ENCODE measurements at places on chromosomes 1 and 21.
A peak's percentile ranks its signal among the peaks of the same experiment; 100 is the strongest.

GRCh38 chr1:222967466-222968240, 152.8 kb downstream of the DISP1 start:
- DNase-seq: no peak

- DNase-seq: no peak
These were observed 1656.0 kb downstream of the MRPL39 start for GRCh38 chr21:23951251-23951650.

GRCh38 chr1:168081373-168082007, 55.2 kb downstream of the GPR161 start:
- no peak for DNase-seq

GRCh38 chr1:8992936-8993687, 33.1 kb downstream of the SLC2A7 start:
- DNase-seq: no peak

GRCh38 chr1:33930346-33931110, 66.6 kb downstream of the HMGB4 start:
- no peak for DNase-seq

DNA sequence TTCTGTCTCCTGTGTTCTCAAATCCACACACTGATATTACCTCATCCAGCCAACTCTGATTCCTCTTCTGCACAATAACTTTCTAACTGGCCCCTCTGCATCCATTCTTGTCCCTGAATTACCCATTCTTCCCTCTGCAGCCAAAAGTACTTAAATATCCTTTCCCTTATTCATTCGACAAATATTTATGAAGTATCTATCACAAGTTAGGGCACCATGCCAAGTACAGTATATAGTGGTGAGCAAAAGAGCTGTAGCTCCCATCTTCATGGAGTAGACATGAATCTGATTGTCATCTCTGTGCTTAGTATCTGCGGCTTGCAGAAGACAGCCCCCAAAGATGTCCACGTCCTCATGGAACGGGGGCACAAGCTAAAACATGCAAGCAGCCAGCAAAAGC, 316.8 kb downstream of the SETD4 start:
- DNase-seq: no peak

GRCh38 chr1:174799136-174799479, 200.6 kb upstream of the CACYBP start:
- DNase-seq: no peak

- DNase-seq: peak; percentile 70
These were observed at the start of gene RAB3B for GRCh38 chr1:51990478-51990965. RAB3B (minus strand) TSS chr1:51990700; CDS start chr1:51977117, 13,583 bp downstream.

DNA sequence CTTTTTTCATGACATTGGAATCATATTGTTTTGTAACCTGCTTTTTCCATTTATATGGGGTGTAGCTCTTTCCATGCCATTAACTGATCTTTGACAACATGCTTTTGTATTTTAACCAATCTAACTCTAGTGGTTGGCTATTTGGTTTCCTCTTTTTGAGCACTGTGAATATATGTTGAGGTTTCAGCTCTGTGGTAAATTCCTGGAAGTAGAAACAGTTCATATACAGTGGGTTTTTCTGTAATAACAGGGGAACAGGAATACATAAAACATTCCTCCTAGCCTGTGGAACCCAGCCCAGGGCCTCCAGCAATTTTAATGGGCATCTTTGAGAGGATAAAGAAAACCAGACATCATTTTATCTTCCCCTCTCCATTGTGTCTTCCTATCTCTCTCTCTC, 17.4 kb downstream of the AZIN2 start:
- no peak for DNase-seq

DNA sequence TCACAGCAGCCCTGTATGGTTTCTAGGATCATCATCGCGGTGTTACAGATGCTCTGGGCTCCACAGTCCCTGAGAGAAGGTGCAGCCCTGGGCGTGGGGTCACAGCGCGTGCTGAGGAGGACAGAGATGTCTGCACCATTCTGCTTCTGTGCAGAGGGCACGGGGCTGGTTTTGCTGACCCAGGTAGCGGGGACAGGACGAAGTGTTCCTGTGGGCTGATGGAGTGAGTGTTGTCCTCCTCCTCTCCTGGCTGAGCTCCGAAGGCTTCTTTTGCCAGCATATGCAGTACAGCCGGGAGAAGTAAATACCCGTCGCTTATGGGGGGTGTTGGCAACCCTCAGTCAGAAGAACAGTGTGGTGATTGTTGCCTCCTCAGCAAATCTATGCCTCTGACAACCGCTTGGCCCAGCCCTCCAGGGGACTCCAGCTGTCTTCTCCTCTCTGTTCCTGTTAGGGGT, 101.5 kb downstream of the DDX20 start:
- no peak for DNase-seq

DNA sequence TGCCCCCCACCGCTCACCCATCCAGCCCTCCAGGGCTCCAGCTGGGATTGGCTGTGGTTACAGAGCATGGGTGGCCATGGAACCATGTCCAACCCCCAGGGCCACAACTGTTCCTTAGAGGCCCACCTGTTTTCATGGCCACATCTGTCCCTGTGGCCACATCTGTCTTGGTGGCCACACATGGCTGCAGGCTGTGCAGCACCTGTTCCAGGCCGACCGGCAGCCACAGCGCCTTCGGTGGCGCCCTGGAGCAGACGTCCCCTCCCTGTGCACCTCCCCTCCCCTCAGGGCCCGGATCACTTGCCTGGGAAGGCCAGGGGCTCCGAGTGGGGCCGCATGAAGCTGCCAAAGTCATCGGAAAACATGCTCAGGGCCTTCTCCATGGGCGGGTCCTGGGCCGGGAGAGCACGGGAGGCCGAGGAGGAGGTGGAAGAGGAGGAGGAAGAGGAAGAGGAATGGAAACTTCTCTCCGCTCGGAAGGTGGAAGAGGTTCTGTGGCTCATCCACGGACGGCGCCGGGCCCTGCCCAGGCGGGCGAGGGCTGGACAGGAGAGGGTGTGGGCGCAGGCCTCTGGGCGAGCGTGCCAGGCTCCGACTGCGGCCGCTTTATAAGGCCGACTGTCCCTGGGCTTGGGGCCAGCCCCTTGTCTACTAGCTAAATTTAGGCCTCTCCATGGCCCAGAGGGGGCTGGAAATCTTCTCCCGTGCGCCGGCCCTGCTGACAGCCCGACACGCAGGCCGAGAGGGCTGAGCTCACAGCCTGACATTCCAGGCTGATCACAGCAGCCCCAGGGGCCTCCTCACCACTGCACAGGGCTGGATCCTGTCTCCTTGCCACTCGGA, at the start of gene HSPB7:
Gene HSPB7 (minus strand): TSS at position 583 of the 843 bp plus-strand sequence. CDS start 80 bp downstream, at position 503.
- DNase-seq: no peak

GRCh38 chr1:21491488-21492355, 17.5 kb upstream of the ALPL start:
- peak; percentile 91 for DNase-seq

- peak; percentile 46 for DNase-seq
These were observed 220.5 kb upstream of the SGIP1 start for GRCh38 chr1:66313429-66313828.

- DNase-seq: peak; percentile 6
These were observed 23.2 kb downstream of the PMVK start for GRCh38 chr1:154913273-154913672.

GRCh38 chr1:235296729-235297128, 31.2 kb downstream of the ARID4B start:
- DNase-seq: no peak

DNA sequence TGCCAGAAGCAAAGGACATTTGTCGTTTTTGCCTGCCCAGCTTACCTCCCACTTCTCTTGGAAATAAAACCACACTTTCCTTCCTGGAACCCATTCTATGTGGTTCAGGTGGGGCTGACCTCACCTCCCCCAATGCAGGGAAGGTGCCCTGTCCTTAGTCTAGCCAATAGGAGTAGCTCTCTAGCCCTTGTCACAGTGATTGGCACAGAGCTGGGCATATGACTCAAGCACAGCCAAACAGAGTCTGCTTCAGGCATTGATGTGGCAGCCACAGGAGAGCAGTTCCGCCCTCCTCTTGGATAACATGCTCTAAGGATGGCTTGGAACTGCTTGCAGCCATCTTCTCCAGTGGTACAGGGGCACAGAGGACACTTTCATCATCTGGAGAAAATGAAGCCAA, 134.0 kb downstream of the LRIG2 start:
- no peak for DNase-seq

DNA sequence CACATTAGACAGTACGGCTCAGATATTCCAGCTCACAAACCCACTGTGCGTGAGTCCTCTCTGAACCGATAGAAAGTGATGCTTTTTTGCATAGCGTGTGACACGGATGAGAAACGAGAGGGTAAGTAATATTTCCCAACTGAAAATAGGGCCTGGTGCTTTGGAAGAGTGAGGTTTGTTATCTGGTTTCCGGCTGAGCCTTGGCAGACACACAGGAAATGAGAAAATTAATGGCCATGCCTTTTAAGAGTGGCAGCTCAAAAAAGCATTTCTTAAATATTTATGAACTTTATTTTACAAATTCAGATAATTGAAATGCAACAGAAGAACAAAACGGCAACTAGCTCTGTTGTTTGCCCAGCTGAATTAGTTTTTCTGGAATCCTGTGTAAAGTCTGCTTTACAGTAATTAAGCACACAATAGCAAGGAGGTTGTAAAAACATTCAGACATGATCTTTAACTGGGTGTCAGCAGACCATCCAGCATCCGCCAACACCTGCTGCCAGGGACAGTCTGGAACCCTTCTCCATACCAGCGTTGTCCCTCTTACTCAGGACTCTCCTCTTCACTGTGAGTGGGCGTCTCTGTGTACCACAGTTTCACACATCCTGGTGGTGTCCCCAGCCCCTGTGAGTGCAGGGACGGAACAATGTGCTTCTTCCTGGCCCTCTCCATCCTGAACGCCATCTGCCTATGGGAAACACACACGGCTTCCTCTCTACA, 155.4 kb downstream of the PGBD5 start:
- DNase-seq: peak; percentile 81

DNA sequence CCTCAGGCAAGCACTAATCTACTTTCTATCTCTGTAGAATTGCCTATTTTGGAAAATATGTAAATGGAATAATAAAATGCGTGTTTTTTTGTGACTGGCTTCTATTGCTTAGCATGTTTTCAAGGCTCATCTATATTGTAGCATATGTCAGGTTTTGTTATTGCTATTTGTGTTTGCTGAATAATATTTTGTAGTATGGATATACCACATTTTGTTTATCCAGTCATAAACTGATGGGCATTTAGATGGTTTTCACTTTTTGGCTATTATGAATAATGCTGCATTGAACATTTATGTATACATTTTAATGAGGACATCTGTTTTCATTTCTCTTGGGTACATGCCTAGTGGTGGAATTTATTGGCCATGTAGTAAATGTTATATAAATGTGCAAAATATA, 183.3 kb upstream of the ZP4 start:
- no peak for DNase-seq

- no peak for DNase-seq
These were observed 4.5 kb downstream of the UHMK1 start for GRCh38 chr1:162502077-162502476.

GRCh38 chr1:110280126-110280525, 59.1 kb upstream of the RBM15 start:
- no peak for DNase-seq

GRCh38 chr1:28370239-28371009, 884 bp downstream of the PHACTR4 start:
- DNase-seq: peak; percentile 43

- no peak for DNase-seq
These were observed 14.2 kb downstream of the UTP11 start for GRCh38 chr1:38026592-38027200.

GRCh38 chr1:116847688-116848531, 61.8 kb upstream of the PTGFRN start:
- DNase-seq: no peak

GRCh38 chr1:18045203-18045602, 62.4 kb upstream of the IGSF21 start:
- DNase-seq: no peak
